Kidney capillary endothelial cell (primary cell): ENCODE measurements at places on chromosomes 16 and 17.
A peak's percentile ranks its signal among the peaks of the same experiment; 100 is the strongest.

DNA sequence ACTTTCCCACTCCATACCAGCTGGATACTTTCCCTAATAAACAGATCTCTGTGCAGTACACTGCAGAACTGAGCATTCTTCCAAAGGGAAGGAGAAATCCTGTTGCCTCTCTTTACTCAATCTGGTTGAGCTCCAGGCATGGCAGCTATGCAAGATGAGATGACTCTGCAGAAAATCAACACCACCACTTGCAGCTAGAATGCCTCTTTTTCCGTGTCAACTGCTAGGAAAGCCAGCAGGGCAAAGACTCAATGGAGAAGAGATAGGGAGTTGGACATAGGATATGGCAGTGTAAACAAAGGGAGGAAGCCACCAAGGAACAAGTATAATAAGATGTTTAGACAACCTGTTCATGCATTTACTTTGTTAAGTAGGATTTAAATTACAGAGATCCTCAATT lies 40.4 kb upstream of the CORO6 start:
- no peak for DNase-seq

DNA sequence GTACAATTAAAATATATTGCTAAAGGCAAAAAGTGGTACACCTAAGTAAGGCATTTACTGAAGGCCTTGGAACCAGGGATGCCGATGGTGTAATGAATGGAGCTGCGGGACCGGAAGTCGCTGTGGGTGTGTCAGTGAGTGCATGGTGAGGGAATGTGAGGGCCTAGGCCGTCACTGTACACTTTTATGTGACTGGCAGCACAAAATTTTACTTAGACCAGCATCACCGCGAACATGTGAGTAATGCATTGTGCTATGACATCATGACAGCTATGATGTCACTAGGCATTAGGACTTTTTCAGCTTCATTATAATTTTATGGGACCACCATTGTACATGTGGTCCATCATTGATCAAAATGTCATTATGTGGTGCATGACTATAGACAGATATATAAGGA lies 14.7 kb downstream of the ALOX15B start:
- DNase-seq, result no peak

GRCh38 chr17:53032861-53033271 lies 789.9 kb upstream of the KIF2B start:
- DNase-seq, result peak; percentile 51

GRCh38 chr16:4386951-4387565 lies 15.4 kb downstream of the VASN start:
- no peak for DNase-seq

GRCh38 chr16:89060207-89060794 lies 33.4 kb upstream of the ACSF3 start:
- DNase-seq, result no peak

GRCh38 chr17:28211811-28212210 lies 107.2 kb upstream of the TMEM97 start:
- no peak for DNase-seq

- no peak for DNase-seq
Measured at GRCh38 chr17:39972271-39972670, 8.3 kb upstream of the PSMD3 start.

- no peak for DNase-seq
Measured at GRCh38 chr17:63086483-63087185, 120.6 kb downstream of the TANC2 start.

DNA sequence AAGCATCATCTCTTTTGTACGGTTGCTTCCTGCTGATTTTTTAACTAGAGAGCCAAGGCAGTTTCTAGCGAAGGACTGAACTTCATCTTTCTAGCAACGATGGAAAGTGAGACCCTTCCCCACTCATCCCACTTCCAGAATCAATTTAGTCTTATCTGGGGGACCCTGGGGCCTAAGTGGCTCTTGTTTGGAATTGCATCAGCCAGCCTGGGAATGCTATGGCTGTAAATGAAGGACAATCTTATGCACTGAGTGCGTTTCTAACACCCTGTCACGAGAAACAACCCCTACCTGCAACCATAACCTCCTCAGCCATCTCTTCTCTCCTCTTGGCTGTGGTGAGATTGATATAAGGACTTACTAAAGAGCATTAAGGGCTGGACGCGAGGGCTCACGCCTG lies 64.8 kb downstream of the ERCC4 start:
- no peak for DNase-seq

- no peak for DNase-seq
Measured at GRCh38 chr16:88578446-88579313, 8.5 kb downstream of the ZC3H18 start.

DNA sequence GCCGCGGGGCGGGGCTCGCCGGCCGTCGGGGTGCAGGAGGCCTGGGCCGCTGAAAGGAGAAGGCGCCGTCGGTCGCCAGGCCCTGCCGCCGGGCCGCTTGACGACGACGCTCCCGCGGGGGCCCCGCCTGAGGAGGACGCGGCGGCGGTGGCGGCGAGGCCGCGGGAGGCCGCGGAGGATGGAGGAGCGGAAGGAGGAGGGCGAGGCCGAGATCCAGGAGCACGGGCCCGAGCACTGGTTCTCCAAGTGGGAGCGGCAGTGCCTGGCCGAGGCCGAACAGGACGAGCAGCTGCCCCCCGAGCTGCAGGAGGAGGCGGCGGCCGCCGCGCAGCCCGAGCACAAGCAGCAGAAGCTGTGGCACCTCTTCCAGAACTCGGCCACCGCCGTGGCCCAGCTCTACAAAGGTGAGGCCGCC lies 430 bp downstream of the HAPSTR1 start:
- DNase-seq, result no peak

DNA sequence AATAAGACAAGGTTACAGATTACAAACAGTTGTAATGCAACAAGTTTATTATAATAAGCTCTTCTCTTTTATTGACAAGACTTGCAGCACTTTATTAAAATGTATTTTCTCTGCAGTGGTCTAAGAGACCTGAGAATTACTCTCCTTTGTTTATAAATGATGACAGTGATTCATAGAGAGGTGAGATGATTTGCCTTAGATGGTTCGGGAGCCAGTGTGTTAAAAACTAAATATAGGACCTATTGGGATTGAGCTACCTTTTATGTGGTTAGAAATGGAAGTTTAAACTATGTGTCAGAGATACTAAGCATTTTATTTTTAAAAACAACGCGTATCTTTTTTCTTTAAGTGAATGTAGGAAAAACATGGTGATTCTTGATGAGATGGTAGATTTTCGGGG lies 2.9 kb upstream of the KRTAP3-3 start:
- DNase-seq, result no peak

- DNase-seq, result no peak
Measured at GRCh38 chr17:65495122-65496055, 66.1 kb downstream of the AXIN2 start.

DNA sequence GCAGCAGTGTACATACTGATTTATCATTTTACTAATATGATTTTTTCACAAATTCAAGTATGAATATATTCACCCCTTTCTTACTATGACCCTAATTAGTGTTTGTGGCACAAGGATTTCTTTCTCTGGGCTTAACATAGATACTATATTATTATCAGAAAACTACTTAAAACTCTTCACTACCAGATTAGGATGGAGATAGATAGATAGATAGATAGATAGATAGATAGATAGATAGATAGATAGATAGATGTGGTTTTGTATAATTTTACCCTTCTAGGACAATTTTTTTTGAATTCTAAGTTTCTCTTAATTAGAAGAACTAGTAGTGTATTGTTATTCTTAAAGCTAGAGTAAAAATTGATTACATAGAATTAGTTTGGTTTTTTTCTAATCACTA lies 49.6 kb downstream of the VMP1 start:
- no peak for DNase-seq

GRCh38 chr16:87585442-87586200 lies 16.7 kb upstream of the JPH3 start:
- no peak for DNase-seq

DNA sequence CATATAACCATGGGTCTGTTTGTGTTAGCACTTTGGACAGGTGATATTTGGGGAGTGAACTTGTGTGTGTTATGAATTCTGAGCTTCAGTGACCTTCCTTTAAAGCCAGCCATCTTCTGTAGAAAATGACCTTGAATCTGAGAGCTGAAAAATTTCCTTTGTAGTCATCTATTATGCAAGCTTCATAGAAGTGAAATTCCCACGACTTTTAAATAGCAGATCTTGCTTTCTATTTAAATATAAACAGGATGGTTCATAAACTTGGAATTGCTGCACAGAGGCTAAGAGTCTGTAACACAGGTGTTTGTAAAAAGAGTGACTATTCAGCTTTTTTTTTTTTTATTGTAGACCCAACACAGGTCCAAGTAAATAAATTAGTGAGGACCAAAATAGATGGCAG lies 85.5 kb downstream of the MARCHF10 start:
- DNase-seq, result no peak

DNA sequence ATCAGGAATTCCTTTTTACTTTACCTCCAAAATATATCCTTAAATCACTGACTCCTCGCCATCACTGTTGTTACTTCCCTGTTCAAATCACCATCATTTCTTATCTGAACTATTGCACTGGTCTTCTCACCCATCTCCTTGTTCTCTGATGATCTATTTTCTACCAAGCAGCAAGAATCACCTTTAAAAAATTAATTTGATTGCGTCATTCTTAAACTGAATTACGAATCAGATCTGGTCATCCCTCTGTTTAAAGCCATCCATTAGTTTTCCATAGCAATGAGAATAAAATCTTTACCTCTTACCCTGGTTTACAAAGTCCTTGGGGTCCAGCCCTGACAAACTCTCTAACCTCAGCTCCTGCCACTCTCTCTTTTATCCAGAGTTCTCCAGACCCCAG lies 14.6 kb downstream of the PCTP start:
- DNase-seq, result no peak

DNA sequence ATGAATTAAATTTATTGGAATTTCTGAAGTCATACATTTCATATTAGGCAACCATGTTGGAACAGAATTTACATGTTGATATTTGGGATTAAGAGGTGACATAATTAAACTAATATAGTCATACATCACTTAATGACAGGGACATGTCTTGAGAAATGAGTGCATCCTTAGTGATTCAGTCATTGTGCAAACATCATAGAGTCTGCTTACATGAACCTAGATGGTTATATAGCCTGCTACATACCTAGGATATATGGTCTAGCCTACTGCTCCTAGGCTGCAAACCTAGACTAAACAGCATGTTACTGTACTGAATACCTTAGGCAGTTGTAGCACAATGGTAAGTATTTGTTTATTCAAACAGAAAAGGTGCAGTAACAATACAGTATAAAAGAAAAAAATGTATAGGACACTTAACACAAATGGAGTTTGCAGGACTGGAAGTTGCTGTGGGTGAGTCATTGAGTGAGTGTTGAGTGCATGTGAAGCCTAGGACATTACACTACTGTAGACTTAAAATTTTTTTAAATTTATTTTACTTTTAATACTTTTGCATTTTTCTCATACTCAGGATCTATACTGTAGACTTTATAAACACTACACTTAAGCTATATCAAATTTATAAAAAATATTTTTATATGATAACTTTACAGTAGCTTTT lies 85.6 kb downstream of the OMG start:
- DNase-seq, result no peak

- DNase-seq, result no peak
Measured at GRCh38 chr16:85321509-85322271, 209.4 kb upstream of the CIBAR2 start.

DNA sequence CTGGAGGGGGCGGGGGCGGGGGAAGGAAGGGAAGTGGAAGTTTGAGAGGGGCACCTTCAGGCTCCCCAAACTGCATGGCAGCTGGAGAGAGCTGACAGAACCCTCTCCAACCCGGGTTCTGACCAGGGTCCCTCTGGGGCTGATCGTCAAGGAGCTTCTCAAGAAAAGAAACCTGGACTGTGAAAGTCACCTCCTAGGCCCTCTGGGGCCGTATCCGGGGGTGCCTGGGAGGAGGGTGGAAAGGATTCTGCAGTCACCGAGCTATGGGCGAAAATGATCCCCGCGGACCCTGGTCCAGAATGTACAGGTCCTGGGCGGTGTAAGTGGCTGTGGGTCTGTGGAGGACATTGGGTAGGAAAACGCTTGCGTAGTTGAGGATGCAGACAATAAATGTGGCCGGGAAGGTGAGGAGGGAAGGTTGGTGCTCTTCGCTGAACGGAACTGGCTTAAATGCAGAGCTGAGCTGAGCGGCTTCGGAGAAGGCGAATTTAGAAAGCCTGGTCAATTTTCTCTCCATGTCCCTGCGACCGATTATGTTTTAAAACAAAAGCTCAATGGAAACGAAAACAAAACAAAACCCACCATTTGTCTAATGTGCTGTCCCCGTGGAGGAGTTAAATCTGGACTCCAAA lies 3.6 kb upstream of the LHX1 start:
- no peak for DNase-seq

DNA sequence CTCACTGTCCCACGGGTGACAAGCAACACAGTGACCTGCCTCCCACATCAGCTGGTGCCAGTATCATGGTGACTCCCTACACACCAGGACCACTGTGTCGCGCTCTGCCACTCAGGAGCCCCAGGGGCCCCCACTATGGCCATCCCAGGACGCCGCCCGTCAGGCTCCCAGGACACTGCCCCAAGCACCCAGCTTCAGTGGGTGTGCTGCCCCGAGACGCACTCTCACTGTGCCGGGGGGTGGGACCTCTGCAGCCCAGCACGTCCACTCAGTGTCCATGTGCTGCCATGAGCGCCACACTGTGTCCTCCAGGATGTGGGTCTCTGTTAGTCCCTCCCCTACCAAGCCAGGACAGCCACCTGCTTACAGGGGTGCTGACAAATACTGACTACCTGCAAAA lies 120.5 kb downstream of the ZNF778 start:
- DNase-seq, result no peak

DNA sequence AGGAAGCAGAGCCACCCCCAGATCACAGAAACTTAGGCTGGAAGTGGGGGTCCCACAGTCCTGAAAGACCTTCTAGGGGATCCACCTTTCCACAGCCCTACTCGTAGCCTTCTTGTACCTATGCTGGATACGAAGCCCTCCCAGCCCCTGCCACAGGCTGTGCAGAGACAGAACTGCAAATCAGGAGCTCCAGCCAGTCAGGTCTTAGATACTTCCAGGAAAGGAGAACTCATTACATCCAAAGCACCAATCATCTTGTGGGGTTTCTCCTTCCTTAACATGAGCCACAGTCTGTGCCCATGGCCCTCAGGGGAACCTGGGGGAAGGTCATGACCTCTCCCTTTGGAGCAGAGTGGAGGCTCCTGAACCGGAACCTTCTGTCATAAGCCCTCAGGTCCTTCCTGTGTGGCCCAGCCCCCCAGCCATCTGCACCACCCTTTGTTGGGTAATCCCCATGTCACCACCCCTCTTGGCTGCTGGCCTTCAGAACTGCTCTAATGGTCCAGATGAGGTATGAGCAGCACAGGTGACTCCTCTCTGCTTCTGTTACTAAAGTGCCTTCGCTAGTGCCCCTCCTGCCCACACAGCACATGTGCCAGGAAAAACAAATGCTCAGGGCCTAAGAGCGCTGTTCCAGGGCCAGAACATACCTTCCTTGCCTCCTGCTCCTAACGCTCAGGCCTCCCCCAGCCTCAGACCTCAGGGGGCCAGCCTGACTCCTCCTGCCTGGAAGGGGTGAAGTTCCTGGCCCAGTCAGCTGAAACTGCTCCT lies 14.6 kb downstream of the SRCIN1 start:
- DNase-seq, result no peak
